T1000 (cell line): ENCODE measurements at places on chromosomes 2 and 18.

DNA sequence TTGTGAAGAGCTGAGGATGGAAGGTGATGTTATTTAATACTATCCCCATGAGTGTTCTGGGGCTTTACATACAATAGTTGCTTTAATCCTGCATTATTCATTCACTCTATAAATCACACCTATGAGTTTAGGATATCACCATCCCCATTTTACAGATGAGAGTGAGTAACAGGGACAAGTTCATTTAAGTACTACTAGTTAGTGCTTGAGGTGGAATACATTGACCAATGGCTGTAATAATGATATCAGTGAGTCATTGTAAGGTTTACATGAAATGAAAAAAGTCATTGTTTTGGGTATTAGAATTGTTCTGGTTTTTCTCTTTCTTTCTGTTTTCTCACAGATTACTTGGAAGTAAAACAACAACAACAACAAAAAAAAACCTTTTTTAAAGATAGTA lies 42.5 kb downstream of the TANC1 start:
- no peak for DNase-seq

- no peak for DNase-seq
These were observed 379.9 kb downstream of the CLIP4 start for GRCh38 chr2:29495068-29495467.

- no peak for DNase-seq
These were observed 29.2 kb upstream of the ZDBF2 start for GRCh38 chr2:206245265-206245672.

- DNase-seq, result no peak
These were observed 117.0 kb downstream of the EN1 start for GRCh38 chr2:118730405-118730804.

DNA sequence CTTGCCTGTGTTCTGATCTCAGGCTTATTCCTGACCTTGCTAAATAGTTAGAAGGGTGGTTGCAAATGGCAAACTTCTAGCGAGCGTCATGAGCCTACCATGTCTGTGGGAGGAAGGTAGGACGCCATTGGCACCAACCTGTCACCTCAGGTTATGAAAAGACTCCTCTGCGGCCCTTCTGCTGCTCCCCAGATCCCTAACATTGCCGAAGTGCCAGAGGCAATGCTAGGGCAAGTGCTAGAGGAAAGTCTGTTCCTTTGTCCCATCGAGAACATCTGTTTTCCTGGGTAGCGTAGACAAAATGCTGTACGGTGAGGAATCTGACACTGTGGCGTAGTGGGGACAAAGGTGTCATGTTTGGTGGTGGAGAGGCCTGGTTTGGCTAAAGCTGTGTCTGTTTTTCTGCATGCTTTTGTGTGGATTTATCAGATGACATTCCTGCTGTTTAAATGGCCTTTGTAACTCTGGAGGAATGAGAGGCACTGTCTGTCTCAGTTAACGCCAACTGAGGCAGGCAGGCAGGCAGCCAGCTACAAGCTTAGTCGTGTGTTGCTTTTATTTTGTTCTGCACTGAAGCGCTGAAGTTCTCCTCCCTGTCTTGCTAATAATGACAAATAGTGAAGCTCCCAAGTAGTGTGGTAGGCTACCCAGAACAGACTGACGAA lies 94.1 kb downstream of the PRPF40A start:
- no peak for DNase-seq

- DNase-seq, result no peak
These were observed 24.1 kb downstream of the MTX2 start for GRCh38 chr2:176293334-176293733.

GRCh38 chr18:46321955-46322354 lies 217.8 kb downstream of the HAUS1 start:
- no peak for DNase-seq

GRCh38 chr18:21053127-21053526 lies 58.5 kb downstream of the ROCK1 start:
- DNase-seq, result no peak

DNA sequence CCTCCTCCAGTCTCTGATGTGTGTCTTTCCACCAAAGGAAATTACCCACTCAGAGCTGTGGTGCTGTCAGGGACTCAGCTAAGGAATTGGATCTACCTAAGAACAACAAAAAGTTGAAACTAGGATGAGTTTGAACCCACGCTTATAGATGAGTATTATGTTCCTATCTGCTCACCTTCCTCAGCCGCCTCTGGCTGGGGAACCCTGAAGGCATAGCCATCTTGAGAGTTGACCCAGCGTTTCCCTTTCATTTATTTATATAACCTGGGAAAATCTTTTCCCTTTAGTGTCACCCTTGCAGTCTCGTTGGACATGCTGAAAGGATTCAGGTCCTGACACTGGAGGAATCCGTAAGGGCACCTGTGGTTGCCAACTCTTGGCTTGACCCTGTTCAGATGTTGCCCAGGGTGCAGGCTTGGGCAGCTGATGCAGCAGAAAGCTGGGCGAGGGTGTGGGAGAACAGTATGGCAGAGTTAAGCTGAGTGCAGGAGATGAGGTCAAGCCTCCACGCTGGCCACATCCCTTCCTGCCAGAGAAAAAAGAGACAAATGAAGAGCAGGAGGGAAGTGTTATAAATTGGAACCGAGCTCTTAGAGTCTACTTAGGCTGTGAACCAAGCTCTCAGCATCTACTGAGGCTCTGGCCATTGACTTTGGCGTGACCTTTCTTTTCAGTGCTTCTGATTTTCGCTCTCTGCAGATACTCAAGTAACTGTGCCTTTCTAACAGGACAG lies 1.9 kb downstream of the CDH20 start:
- no peak for DNase-seq
